ENCODE measurements at places on chromosomes 5 and 9.
A peak's percentile ranks its signal among the peaks of the same experiment; 100 is the strongest.

DNA sequence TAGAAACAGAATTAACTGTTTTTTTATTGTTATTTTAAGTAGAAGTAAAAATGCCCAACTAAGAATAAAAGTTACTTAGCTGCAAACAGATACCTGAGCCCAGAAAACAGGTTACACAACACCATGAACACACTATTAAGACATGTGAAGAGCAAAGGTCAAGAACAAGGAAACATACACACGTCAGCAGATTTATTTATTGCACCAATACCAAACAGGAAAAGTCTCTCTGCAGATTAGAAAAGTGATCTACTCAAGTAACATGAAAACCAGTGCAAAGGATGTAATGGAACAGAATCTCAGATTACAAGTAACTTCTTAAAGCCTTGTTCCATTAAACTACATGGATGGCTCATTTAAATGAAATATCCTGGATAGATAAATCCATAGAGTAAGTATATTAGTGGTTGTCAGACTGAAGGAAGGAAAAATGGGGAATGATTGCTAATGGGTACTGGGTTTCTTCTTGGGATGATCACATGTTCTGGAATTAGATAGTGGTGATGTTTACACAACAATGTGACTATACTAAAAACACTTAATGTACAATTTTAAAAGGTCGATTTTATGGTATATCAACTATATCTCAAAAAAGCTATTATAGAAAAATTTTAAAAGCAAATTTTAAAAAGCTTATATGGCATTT, 6.1 kb downstream of the SAR1B start:
- DNase-seq, result peak; percentile 32

- DNase-seq, result peak; percentile 75
Measured at GRCh38 chr9:130240410-130241197, 25.0 kb upstream of the HMCN2 start.

DNA sequence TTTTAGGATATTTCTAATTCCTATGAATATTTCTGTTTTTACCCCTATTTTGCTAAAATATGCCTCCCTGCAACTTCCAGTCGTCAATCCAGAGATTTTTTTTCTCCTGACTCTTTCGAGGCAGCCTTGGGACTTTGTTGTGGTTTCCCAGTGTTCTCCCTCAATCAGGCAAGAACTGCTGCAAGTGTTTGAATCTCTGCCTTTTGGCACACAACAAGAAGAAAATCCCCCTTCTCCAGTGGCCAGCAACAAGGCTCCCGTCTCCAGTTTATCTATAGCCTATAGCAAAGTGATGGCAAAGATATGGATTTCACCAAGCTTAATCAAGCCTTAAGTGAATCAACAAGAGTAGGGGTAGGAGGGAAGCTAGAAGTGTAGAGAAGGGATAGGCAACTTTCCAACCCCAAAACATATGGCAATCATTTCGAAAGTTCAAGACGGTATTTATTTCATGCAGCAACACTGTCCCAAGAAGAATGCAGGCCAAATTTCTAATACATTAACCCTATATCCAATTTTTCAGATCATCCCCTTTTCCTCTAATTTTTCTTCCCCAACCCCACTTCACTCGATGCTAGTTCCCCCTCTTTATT, 37.7 kb upstream of the PAPPA start:
- DNase-seq, result no peak

DNA sequence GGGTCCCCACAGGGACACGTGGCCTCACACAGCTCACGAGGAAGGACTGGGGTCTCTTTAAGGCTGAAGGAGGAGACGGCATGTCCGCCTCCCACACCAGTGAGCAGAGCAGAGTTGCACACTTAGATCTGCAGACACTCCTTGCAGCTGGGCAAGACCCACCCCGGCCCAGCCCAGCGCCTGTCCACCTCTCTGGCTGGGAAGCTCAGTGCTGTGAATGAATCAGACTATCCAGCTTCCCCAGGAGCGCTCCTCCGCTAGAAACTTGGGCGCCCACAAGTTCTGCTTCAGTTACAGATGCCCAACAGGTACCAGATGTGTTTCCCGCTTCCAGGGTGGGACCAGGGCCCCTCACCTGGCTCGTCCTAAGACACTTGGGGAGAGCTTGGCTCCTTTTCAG, 78.9 kb downstream of the NSUN2 start:
- no peak for DNase-seq

DNA sequence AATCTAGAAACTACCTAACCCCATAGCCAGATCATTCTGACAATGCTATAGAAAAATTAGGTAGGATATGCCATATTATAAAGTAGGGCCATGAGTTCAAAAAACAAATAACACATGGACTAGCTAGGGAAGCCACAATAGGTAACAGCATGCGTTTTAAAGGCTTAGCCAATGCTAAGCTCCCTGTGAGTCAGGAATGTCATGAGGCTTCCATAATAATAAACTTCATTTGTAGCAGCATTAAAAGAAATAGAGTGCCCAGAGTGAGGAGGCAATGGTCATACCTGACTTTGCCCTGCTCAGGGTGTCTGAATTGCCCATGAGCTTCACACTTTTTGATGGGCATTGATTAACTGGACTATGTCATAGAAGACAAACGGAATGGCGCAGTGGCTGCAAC, 15.8 kb downstream of the FOXE1 start:
- DNase-seq, result no peak

GRCh38 chr9:130770679-130771442, 64.2 kb upstream of the ABL1 start:
- DNase-seq, result peak; percentile 67

GRCh38 chr5:61641748-61642565, 309.9 kb downstream of the ZSWIM6 start:
- DNase-seq, result no peak

DNA sequence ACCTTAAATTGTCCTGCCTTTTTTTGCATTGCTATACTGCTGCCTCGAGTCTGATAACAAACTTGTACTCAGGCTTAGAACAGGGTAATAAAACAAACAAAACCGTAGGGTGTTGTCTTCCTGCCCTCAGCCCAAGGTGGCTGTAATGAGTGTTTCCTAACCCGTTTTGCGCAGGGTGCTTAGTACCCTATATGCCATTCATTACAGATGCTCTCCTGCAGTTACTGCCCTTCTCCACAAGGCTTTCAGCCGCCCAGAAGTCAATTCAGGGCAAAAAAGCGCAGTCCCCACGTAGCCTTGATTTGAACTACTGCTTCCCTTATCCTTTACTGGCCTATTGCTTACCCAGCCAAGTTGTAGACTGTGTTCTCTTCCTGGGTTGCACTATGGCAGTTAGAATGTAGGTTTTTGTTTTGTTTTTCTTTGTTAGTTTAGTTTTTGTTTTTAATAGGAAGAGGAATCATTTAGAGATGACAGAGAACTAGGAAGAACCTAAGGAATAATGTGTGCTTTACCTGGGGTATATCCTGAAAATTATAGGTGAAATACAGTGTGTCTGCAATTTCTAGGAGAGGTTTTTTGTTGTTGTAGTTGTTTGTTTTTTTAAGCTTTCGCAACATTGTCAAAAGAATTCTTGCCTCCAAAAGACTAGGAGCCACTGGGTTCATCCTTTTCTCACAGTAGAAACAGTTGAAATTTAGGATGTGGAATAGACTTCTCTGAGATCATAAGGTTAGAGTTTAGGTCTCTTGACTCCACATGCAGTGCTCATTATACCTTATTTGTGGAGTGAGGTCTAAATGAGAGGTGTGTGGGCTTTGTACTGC, 1.3 kb downstream of the HMGXB3 start:
- peak; percentile 79 for DNase-seq
